ENCODE measurements at places on chromosomes 12 and 14. TPM values are rescaled to one million over a fixed set of nuclear protein-coding genes. Genes with fewer than 3 reads are reported as not detected.

The VWF gene
- polyA plus RNA-seq = 11.1 TPM

The CIT gene
- 16.1 TPM for polyA plus RNA-seq

The FSCB gene
- polyA plus RNA-seq = not detected

The GSC gene
- not detected for polyA plus RNA-seq

The CYP46A1 gene
- polyA plus RNA-seq = 4.4 TPM

The IL23A gene
- polyA plus RNA-seq = 0.72 TPM

The TCL1B gene
- 0.56 TPM for polyA plus RNA-seq

The ADCY6 gene
- 74.9 TPM for polyA plus RNA-seq

The MSI1 gene
- polyA plus RNA-seq = 23.8 TPM

The CATSPERB gene
- polyA plus RNA-seq = 0.16 TPM

The KRT77 gene
- not detected for polyA plus RNA-seq

The GLT1D1 gene
- 2.5 TPM for polyA plus RNA-seq

The STK38L gene
- polyA plus RNA-seq = 43.9 TPM

The KLRB1 gene
- 3.8 TPM for polyA plus RNA-seq

The SSTR1 gene
- 2.4 TPM for polyA plus RNA-seq

The CPM gene
- 22.4 TPM for polyA plus RNA-seq

GRCh38 chr14:104389326-104390220 lies 190.0 kb upstream of the C14orf180 start:
- DNase-seq = no peak

GRCh38 chr12:7387289-7387688 lies 56.7 kb downstream of the CD163L1 start:
- no peak for DNase-seq

DNA sequence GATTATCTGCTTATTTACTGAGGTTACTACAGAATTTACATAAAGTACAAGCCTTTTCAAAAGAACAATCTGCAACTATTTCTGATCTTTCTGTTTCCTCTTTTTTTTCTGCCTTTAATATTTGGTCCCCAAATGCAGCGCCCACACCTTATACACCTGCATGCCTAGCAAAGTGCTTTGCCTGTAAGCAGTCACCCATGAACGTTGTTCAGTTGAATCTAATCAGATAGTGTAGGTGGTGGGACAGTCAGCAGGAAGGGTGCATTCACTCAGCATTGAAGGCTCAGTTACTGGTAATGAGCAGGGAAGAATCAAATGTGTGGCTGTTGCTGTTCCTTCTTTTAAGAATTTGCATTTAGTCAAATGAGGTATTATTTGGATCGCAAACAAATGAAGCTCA lies 108.4 kb downstream of the GPR135 start:
- no peak for DNase-seq

GRCh38 chr14:96194657-96195431 lies 9.8 kb upstream of the BDKRB2 start:
- no peak for DNase-seq

- DNase-seq = no peak
Measured at GRCh38 chr12:120365675-120366340, 3.2 kb downstream of the MSI1 start.

- no peak for DNase-seq
Measured at GRCh38 chr12:54197431-54197909, 8.7 kb upstream of the SMUG1 start.

DNA sequence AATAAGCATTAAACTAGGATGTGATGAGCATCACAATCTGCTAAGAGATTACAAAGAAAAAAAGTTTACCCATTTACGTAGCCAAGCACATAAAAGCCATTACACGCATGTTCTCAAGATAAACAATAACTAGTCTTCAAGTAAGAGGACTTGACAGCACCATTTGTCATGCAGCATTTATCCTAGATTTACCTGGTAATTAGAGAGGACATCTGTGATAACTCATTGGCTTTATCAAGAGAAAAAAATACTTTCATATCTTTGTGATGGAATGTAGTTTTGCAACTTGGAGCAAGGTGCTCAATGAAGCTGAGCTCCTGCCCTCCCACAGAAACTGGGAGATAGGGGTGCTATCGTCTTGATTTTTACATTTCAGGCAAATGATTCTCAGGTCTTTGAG lies 1023.7 kb downstream of the FSCB start:
- no peak for DNase-seq

- DNase-seq = no peak
Measured at GRCh38 chr14:56300495-56300894, 182.3 kb downstream of the PELI2 start.

DNA sequence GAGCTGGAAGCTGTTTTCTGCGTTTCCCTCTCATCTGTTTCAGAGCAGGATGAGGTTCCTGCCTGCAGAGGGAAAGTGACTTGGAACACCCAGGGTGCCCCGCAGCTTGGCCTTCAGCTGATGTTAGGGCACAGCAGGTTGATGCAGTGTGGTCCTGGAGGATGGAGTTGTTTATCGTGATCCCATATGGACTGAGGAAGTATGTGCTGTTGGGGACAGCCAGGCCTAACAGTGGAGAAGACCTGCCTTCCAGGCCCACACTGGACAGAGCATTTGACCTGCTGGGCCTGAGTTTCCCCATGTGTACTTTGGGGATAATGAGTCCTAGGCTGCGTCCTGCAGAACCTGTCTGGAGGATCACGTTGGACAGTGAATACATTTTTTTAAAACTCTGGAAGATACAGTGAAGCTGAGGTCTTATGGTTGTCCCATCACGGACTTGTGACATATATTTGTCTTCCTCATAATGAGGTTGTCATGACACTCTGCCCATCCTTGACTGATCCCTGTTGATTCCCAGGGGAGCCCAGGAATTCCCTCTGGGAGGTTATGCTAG lies 12.8 kb downstream of the SERPINA1 start:
- DNase-seq = no peak

- DNase-seq = no peak
Measured at GRCh38 chr14:96583569-96584041, 81.4 kb downstream of the PAPOLA start.

- no peak for DNase-seq
Measured at GRCh38 chr14:24364841-24365240, 3.1 kb upstream of the NFATC4 start.

DNA sequence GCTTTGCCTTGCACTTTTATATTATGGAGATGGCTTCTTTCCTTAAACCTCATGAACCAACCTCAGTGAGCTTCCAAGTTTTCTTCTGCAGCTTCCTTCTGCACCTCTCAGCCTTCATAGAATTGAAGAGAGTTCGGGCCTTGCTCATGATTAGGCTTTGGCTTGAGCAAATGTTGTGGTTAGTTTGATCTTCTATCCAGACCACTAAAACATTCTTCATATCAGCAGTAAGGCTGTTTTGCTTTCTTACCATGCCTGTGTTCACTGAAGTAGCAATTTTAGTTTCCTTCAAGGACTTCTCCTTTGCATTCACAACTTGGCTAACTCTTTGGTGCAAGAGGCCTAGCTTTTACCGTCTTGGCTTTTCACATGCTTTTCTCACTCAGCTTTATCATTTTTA lies 125.4 kb downstream of the SNAPC1 start:
- DNase-seq = no peak

- no peak for DNase-seq
Measured at GRCh38 chr12:48796976-48797375, 8.1 kb upstream of the ADCY6 start.

DNA sequence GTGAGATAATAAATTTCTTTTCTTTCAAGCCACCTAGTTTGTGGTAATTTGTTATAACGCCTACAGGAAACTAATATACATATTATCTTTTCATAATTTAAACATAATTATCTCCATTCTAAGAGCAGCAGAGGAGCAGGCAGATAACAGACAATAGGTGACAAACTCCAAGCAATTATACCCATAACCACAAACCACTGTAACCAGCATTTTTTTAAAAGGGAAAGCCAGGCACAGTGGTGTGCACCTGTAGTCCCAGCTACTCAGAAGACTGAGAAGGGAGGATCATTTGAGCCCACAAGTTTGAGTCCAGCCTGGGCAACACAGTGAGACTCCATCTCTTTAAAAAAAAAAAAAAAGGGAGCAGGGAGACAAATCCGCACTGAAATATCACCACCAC lies 54.9 kb downstream of the ATF7 start:
- no peak for DNase-seq

GRCh38 chr12:50572760-50573159 lies 68.0 kb downstream of the DIP2B start:
- DNase-seq = no peak

DNA sequence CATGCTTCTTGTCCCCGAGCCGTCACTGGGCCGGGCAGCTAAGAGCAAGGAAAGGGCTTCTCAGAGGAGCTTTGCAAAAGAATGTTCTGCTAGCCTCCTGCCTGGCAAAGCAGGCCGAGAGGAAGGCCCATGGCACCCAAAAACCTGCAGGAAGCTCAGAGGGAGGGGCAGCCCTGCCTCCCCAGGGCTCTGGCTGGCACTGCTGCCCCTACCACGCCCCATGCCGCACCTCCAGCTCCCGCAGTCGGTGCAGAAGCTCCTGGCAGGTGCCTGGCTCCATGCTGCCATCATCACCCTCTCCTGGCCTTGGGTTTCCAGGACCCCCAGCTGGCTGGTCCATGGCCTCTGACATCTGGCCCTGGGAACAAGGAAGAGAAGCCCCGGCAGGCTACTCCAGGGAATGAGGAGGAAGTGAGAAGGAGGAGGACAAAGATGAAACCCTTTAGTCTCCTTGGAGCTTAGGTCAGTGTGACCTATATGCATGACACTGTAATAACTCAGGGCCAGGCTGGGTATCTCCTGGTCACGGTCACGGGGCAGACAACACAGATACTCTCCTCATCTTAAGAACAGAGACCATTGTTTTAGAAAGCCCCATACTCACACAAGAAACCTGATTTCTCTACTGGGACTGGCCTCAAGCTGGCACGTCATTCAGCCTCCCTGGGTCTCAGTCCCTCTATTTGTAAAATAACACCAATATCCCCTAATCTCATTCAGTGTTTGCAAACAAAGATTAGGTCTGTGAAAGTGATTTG lies 24.3 kb downstream of the NCKAP5L start:
- DNase-seq = no peak

GRCh38 chr12:52514471-52515318 lies 5.5 kb downstream of the KRT5 start:
- no peak for DNase-seq

- DNase-seq = no peak
Measured at GRCh38 chr12:90100579-90100978, 391.9 kb upstream of the ATP2B1 start.

- no peak for DNase-seq
Measured at GRCh38 chr12:51351913-51352532, 5.5 kb upstream of the CELA1 start.

GRCh38 chr12:7093892-7094291 lies 1.6 kb upstream of the C1R start:
- DNase-seq = no peak

DNA sequence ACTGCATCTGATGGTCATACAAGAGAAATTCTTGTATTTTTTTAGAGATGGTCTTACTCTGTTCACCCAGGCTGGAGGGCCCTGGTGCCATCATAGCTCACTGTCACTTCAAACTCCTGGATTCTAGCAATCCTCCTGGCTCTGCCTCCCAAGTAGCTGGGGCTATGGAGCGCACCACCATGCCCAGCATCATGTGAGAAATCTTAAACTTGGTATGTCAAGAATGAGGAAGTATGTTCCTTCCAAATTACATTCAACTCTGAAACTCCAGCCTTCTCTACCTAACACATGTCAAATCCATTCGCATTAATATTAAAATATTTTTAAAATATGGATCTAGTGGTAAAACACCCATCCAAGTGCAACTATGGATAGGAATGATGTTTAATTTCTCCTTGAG lies 27.5 kb upstream of the CDKN3 start:
- DNase-seq = no peak

DNA sequence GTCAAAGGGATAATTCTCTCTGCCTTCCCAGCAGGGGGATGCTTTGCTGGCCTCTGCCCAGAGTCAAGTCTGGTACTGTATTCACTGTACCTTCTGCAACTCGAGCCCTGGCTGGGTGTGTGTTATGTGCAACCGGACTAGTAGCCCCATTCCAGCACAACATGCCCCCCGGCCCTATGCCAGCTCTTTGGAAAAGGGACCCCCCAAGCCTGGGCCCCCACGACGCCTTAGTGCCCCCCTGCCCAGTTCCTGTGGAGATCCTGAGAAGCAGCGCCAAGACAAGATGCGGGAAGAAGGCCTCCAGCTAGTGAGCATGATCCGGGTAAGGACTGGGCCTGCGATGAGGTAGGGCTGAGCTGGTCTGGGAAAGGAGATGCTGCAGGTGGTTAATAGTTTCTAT lies 3.3 kb downstream of the RNF31 start:
- no peak for DNase-seq

DNA sequence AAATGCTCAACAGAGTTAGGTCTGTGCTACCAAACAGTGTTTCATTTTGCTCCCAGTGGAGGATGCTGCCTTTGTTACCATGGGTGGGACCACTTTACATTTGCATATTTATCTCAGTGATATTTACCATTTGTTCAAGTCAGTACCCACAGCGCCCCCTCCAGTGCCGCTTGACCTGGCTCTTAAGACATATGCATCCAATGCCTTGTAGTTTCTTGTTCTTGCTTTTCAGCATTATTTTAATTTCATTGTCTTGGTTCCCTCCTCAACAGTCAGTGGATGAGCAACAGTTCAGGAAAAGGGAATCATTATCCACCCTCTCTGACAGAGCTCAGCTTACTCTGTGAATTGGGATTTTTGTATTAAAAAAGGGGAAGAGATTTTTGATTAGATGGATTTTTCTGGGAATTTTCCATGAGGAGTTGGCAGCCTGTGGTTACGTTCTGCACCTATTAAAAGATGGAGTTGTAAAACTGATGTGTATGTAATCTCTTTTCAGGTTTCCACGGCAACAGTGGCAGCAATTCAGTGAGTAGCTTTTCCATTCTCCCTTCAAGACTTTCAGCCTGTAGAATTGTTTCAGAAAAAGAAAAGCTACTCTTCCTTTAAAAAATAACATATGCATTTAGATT lies 240.5 kb upstream of the DAAM1 start:
- DNase-seq = no peak

DNA sequence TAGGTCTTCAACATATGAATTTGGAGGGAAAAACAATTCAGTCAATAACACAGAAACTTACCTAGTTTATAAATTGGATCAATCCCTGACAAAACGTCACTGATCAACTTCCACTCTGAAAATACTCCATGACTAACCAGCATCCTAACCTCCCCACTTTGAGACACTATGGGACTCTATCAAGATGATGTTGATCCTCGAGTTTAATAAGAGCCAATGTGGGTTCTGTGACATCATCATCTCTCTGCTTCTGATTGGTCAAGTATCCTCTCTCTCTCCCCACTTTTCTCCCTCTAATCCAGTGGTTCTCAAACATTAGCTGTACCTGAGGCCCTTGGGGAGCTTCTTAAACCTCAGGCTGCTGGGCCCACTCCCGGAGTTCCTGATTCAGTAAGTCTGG lies at the start of gene SMCO2:
SMCO2 (plus strand) TSS at position 301 of the 400 bp plus-strand sequence. CDS start 23,896 bp downstream, outside the sequence.
- no peak for DNase-seq
